ENCODE measurements at places on chromosomes 5 and 9.

DNA sequence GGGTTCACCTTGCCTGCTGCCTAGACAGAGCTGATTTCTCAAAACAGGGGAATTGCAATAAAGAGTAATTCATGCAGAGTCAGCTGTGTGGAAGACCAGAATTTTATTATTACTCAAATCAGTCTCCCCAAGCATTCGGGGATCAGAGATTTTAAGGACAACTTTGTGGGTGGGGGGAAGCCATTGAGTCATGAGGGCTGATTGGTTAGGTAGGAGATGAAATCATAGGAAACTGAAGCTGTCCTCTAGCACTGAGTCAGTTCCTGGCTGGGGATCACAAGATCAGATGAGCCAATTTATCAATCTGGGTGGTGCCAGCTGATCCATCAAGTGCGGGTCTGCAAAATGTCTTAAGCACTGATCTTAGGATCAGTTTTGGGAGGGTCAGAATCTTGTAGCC lies 159.1 kb upstream of the MAP1B start:
- no peak for DNase-seq

DNA sequence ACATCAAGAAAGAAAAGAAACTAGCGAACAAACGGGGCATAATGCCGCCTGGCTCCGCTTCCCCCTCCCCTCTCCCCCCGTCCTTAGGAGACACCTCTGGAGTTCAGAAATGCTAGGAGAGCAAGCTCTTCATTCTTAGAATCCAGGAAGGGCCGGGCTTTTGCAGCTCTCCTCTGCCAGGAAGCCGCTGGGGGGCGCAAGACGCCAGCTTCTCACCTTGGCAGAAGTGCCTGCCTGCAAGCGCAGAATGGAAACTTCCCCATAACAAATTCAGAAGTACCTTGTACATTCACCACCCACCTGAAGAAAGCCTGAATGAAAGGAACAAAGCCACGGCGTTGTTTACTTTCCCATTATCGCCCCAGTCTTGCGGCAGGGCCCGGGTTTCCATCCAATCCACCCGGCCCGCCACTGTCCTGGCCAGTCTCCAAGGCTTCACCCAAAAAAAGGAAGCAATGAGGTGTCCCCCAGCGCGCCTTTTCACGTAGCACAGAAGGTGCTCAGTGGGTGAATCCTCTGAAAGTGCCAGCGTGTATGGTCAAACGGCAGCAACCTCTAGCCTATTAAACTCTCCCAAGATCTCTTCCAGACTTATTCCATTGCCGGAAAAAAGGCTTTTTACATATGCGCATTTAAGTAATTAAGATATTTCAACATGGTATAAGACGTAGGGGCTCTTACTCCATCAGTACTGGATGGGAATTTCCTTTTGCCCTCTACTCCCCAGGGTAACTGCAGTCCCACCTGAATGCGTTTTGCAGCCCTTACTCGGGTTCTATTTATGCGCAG lies 1.6 kb upstream of the GADD45G start:
- peak; percentile 86 for DNase-seq

DNA sequence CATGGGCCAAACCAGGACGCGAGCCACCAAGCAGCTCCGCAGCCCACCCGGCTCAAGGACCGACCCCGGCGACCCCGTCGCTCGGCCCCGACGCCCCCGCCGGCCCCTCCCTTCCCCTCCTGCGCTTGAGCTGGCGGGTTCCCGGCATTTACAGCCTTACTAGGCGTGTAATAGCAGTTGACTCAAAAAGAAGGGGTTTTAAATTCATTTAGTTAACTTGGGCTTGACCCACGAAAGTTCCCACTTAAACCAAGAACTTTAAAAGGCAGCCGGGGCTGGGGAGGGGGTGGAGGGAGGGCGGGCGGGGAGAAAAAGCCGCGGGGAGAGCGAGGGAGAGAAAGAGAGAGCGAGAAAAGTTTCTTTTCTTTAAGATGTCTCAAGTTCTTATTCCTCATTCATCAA lies 636 bp downstream of the PRDM12 start:
- no peak for DNase-seq

GRCh38 chr5:143083006-143083405 lies 312.8 kb downstream of the ARHGAP26 start:
- DNase-seq: no peak

- no peak for DNase-seq
Measured at GRCh38 chr5:168270476-168270875, 21.0 kb upstream of the WWC1 start.

Measured in activated CD4-positive, CD25-positive, alpha-beta regulatory T cell treated with anti-CD3 and anti-CD28 coated beads, Interleukin-2, amount 50 U/mL, for 72 hours (primary cell).